ENCODE measurements at places on chromosomes 6 and 20. TPM values are rescaled to one million over a fixed set of nuclear protein-coding genes. Genes with fewer than 3 reads are reported as not detected.

The PHACTR1 gene
- total RNA-seq = 0.49 TPM

The RALY gene
- total RNA-seq = 36.5 TPM

The CGAS gene
- 5.4 TPM for total RNA-seq

The PACSIN1 gene
- not detected for total RNA-seq

The SPDEF gene
- total RNA-seq = not detected

The GGTLC1 gene
- total RNA-seq = not detected

The PDYN gene
- not detected for total RNA-seq

The VSX1 gene
- total RNA-seq = not detected

The GPX5 gene
- not detected for total RNA-seq

The ULBP2 gene
- total RNA-seq = 3.3 TPM

The LY6G6C gene
- not detected for total RNA-seq
